Activated CD4-positive, CD25-positive, alpha-beta regulatory T cell treated with anti-CD3 and anti-CD28 coated beads, Interleukin-2, amount 50 U/mL, for 16 hours (primary cell): ENCODE measurements at places on chromosomes 6 and 20.

DNA sequence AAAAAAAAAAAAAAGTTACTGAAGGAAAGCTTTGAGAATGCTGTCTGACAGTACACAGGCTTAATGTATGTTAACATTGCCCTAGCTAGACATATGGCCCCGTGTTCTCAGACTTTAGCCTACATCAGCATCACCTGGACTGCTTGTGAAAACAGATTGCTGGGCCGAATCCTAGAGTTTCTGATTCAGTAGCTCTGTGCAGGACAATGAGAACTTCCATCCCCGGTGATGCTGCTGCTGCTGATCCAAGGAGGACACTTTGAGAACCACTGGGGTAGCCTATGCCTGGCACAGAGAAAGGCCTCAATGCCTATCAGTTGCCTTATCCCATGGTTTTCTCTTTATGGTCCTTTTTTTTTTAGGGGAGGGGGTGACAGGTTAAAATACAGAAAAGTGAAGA is 1.6 kb downstream of the HCK start:
- no peak for DNase-seq

DNA sequence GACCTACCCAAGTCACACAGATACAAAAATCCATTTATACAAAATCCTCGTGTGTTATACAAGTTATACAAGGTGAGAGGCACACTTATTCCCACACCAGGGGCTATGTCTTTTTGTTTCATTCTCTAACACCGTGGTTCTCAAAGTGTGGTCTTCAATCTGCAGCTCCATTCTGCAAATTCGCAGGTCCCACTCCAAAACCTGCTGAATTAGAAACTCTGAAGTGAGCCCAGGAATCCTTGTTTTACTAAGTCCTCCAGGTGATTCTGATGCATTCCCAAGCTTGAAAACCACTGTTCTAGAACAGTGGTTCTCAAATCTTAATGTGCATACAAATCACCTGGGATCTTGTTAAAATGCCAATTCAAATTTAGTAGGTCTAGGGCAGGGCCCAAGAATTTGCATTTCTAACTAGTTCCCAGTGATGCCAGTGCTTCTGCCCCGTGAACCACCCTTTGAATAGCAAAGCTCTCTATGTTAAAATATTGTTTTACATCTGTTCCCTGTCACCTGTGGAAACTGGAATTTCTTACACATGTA is 35.1 kb downstream of the LRFN2 start:
- no peak for DNase-seq

- DNase-seq: no peak
Observed at GRCh38 chr6:87183687-87184086, 28.3 kb downstream of the ZNF292 start.

DNA sequence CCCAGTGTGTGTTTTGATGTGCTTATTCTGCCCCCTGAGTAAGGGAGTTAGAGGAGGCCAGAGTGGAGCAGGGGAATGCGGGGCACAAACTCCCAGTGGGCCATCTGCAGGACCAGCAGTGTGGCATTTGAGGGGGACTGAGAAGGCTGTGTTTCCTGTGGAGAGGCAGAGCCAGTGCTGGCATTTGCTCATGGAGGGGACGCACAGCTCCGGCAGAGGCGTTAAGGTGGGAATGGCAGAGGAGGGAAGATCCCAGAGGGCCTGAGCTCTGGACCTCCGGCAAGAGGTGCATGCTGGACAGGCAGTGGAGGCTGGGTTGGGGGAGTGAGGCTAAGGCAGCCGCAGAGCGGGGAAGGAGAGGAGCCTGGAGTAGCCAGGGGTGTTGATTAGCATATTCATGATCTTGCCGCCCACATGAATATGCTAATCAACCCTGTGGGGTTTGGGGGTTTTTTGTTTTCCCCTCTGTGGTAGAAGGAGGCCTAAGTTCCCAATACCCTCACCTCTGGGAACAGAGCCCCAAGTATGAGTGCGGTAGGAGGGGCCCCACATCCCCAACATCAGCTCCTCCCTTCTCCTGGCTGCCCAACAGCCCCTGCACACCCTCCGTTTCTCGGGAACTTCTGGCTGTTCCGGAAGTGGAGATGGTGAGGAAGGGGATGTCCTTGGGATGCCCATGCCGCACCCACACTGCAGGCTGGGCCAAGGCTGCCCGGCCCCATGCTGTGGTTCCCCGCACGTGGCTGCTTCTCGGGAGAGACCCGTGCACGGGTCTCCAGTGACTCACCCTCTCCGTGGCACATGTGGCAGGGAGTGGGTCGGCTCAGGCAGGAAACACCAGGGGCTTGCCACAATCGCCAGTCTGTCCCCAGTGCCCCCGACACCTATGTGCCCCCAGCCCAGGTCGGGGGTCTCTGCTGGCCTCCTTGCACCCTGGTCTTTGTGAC is 33.8 kb downstream of the DLGAP4 start:
- DNase-seq: no peak

DNA sequence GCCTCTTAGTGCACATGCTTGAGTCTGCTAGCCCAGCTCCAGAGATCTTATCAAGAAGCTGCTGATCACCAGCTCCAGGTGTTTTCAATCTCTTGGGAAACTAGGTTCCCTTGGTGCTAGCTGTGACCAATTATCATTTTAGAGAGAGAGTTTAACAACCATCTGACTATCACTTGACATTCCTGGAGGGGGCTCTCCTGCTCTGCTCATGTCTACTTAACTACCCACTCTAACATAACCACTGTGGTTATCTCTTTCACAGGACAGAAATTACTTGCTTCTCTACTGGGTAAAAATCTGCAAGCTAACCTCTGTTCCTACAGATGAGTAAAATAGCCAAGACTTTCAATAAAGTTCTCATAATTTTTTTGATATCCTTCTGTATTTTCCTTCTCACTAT is 823.4 kb upstream of the GJE1 start:
- no peak for DNase-seq

DNA sequence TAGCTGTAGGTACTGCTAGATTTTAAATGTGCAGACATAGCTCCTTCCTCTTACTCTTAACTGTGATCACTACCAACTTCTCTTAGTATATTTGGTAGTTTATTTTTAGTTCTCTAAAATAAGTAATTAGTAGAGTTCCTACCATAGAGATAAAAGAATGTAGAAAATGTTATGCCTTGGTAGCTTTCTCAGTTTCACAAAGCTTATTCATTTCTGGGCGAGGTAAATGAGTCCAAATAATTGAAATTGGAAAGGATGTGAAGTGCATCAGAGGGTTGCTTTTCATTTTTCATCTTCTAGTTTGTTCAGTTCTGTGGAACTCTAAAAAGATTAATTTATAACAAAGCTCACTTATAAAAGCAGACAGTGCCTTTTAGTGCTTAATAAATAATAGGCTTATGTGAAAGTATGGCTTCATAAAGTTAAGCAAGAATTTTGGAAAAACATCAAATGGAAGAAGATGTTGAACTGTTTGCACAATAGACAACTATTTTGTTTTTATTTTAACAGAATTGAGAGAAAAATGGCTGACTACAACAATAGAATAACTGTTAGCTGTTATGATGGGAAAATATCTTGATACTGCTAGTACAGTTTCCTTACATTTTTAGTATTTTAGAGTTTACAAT is 303.7 kb downstream of the UTRN start:
- DNase-seq: no peak

- DNase-seq: no peak
Observed at GRCh38 chr6:108733706-108734265, 114.4 kb upstream of the ARMC2 start.

DNA sequence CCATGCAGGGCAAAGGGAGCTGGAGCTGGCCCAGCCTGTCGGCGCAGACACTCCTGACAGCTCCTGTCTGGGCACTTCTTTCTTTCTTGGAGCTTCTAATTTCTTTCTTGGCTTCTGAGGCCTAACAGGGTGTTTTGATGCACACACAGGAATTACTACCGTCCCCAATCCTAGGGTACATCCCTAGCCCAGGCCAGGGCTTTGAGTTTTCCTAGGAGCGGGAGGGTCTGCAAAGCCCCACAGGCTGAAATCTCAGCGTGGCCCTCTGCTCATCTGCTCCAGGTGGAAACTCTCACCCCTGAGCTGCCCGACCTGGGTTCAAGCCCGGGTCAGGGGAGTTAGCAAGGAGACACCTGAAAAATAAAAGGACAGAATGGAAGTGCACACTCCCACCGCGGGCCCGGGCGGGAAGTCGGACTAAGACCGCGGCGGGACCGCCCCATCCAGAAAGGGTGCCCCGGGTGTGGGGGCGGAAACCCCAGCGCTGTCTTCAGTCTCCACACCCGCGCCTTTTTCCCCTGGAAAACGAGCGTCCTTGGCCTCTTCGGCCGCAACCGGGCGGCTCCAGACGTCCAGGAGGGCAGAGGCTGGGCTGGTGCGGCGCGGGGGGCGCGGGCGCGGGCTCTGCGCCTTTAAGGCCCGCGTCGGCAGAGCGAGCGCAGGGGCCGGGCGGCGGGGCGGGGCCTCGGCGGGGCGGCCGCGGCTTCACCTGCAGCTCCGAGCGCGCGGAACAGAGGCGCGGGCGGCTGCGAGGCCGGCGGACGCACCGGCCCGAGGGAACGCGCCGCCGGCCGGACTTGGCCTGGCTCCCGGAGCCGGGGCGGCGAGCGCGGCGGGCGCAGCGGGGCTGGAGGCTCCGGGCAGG is at the start of gene CDH4:
Gene CDH4, plus strand, starts transcription at position 733 of the 865 bp plus-strand sequence.
- no peak for DNase-seq

DNA sequence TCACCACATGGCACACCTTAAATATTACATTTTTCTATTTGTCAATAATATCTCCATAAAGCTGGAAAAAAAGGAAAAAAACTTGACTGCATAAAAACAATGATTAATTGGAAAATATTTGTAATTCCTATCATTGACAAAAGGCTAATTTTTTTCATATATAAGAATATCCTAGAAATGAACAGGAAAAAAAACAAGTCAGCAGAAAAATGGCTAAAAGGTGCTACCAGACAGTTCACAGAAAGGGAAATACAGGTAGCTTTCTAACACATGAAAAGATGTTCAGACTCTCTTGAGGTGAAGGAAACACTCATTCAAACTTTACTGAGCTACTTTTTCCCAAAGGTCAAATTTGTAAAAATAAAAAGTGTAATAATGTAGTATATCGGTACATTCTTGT is 104.1 kb upstream of the SCAF8 start:
- DNase-seq: no peak

- DNase-seq: no peak
Observed at GRCh38 chr6:135703007-135703406, 148.5 kb upstream of the PDE7B start.

GRCh38 chr6:6738922-6739716 is 150.6 kb downstream of the LY86 start:
- DNase-seq: no peak

DNA sequence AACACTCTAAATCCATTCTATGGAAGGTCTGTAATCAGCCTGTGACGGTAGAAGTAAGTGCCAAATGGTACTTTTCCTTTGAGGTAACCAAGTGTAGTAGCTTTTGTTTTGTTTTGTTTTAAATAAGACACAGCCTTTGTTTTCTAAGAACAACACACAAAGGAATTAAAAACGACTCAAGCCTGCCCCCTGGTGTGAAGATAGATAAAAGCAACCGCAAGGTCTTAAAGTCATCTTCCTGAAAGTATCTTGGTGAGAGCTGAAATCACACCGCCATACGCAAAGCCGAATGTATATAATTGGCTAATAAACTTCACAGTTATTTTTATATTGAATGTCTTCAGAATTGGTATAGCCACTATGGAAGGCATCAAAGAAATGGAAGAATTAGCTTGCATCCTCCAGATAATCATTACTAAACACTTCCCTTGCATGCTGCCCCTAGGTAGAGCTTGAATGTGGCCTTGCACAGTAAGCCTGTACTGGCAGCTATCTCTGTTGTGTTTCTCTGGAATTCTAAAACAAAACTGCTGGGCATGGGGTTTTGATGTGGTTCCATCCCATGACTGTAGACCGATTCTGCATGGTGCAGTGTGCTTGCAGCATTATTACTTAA is 95.6 kb downstream of the LAMP5 start:
- DNase-seq: no peak

GRCh38 chr6:91299544-91300491 is 712.9 kb upstream of the MAP3K7 start:
- DNase-seq: no peak

GRCh38 chr6:82248273-82248735 is 760 bp upstream of the IBTK start:
- DNase-seq: no peak

DNA sequence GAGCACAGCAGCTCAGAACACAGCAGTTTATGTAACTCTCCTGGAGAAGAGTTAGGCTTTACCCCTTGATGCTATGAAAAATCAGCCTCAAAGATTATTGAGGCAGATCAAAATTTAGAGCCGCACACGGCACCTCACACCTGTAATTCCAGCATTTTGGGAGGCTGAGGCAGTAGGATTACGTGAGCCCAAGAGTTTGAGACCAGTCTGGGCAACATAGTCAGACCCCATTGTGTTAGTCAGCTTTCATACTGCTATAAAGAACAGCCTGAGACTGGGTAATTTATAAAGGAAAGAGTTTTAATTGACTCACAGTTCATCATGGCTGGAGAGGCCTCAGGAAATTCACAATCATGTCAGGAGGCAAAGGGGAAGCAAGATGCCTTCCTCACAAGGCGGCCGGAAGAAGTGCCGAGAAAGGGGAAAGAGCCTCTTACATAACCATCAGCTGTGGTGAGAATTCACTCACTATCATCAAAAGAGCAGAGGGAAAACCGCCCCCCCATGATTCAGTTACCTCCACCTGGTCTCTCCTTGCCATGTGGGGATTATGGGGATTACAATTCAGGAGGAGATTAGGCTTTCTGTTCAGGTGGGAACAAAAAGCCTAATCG is 87.7 kb downstream of the SGK1 start:
- DNase-seq: no peak

GRCh38 chr6:105136431-105137350 is 43.1 kb downstream of the POPDC3 start:
- no peak for DNase-seq

- no peak for DNase-seq
Observed at GRCh38 chr6:85360794-85361642, 88.9 kb upstream of the NT5E start.

DNA sequence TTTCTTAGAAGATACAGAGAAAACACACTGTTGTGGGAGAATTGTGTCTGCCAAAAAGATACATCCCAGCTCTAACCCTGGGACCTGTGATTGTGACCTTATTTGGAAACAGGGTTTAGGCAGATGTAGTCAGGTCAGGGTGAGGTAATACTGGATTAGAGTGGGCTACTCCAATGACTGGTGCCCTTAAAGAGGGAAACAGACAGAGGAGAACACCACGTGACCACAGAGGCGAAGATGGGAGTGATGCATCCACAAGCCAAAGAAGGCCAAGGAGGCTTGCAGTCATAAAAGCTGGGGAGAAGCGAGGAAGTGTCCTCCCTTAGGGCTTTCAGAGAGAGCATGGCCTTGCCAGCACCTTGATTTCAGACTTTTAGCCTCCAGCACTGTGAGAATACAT is 35.6 kb downstream of the SLC52A3 start:
- no peak for DNase-seq

GRCh38 chr6:124355146-124355545 is 551.5 kb downstream of the NKAIN2 start:
- no peak for DNase-seq

DNA sequence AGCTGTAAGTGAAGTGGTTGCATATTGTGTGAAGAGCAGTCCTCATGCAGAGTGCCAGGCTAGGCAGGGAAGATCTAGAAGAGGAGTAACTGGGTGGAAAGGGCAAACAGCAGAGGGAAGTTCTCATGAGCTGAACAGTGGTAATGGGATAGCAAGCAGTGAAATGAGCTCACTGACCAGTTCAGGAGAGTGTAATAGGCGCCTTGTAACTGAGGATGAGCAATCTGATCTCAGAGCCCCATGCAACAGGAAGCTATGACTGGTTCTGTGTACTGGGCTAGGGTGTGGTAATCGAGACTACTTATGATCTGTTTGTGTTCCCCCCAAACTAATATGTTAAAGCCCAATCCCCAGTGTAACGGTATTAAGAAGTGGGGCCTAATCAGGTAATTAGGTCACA is 98.6 kb downstream of the RFX6 start:
- DNase-seq: no peak

- no peak for DNase-seq
Observed at GRCh38 chr6:136579800-136580199, 29.6 kb upstream of the MAP7 start.
